ENCODE measurements at places on chromosomes 2 and 18.

DNA sequence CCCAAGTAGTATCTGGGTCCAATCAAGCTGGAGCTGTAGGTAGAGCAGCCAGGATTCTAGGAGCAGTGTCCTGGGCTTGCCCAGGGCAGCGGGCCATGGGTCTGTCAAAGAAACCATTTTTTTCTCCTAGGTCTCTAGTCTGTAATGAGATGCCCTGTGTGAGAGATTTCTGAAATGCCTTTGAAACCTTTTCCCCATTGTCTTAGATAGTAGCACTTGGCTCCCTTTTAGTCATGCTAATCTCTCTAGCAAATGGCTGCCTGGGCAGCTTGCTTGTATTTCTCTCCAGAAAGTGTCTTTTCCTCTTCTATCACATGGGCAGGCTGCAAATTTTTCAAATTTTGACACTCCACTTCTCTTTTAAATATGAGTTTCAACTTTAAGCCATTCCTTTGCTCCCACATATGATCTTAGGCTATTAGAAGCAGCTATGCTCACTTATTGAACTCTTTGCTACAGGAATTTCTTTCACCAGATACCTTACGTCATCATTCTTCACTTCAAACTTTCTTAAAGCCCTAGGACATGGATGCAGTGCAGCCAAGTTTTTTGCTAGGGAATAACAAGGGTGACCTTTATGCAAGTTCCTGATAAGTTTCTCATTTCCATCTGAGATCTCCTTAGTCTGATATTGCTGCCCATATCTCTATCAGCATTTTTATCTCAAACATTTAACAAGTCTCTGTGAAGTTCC is 890.2 kb upstream of the VRK2 start:
- DNase-seq: no peak

GRCh38 chr18:11458447-11458846 is 150.9 kb upstream of the SLC35G4 start:
- DNase-seq: no peak

- no peak for DNase-seq
Measured at GRCh38 chr2:238965371-238966071, 117.6 kb downstream of the TWIST2 start.

DNA sequence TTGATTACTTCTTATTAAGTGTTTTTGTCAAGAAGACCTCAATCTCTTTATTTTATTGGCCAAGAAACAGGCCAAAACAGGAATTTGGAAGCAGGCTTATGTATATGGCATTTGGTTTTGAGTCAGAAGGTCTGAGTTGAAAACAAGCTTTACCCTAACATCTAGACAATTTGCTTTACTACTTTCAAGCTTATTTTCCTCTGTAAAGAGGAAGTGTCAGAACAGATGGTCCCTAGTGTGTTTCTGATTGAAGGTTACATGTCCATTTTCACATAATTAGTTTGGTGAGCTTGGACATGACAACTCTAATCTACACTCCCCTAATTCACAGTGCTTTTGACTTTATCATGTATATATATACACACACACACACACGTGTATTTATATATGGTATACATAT is 19.8 kb upstream of the MAP4K4 start:
- DNase-seq: no peak

DNA sequence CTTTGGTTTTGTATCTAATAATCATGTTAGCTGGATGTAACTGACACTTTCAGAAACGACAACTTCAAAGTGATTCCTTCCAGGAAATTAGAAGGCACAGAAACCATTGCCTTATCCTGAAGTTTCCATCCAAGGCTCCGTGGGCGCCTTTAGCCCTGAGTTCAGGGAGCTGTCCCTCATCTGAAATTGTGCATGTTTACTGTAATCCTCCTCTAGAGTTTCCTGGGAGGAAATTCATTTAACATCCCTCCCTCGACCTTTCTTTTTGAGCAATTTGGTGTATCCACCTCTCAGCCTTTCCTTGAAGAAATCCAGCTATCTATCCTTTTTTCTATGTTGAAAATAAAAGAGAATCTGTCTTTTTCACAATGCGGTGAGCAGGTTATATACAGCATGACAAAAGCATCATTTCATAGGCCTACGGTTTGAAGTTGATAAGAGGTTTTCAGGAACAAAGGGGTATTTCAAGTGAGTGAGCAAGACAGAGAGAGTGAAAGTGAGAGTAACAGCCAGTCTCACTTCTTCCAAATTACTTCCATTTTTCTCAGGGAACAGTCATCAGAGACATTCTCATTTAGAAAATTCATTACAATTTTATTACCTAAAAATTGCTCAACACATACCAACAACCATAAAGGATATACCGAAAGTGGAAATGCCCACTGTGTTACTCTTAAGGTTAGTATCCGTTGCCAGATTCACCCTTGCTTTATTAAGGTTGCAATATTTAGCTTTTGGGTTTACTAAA is 167.3 kb downstream of the MREG start:
- no peak for DNase-seq

GRCh38 chr2:20198001-20198400 is 26.9 kb downstream of the SDC1 start:
- no peak for DNase-seq

GRCh38 chr2:140057928-140058327 is 1277.7 kb upstream of the NXPH2 start:
- DNase-seq: no peak

DNA sequence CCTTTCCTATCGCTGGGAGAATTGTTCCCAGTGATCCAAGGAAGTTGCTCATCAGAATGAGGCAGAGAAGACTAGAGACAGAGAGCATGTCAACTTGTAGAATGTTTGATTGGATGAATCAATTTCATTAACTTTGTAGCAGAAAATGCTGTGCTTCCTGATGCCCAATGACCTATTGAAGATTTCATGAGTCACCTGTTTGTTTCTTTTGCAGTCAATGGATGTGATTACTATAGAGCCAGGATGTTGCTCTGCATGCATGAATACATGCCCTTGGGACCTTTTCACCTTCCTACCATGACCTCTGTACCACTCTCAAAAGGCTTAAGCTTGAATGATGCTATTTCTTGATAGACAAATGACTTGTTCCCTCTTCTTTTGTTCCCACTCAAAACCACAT is 23.3 kb downstream of the SCG2 start:
- no peak for DNase-seq

GRCh38 chr2:118309257-118309945 is 221.1 kb downstream of the INSIG2 start:
- DNase-seq: no peak

DNA sequence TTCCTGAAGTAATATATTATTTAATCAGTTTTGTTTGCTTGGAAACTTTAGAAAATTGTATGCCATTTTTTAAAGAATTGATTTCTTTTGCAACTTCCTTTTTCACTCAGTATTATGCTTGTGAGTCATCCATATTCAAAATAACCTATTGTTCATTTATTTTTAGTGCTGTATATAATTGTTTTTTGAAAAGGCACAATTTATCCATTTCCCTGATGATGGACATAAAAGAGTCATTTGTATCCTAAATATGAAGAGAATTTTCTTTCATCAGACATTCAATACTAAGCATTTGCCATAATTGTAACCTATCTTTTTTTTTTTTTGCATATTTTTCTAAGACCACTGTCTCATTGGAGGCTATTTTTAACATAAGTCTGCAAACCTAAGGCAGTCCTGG is 134.1 kb upstream of the SERPINE2 start:
- DNase-seq: no peak

- DNase-seq: no peak
Measured at GRCh38 chr2:222050981-222051380, 247.8 kb downstream of the PAX3 start.

DNA sequence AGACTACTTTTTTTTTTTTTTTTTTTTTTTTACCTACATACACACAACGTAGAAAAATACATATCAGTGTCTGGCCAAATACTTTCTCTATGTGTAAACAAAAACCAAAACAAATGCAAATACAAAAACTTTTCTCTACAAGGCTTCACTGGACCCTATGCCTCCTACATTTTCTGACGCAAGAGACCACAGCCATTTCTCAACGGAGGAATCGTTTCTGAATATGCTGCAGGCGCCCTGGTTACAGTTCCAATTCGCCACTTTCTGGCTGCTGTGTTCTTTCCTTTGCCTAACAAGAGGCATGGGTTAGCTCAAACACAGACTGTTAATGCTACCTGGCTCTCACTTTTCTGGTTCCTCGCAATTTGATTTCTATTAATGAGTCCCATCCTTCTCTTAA is 96.4 kb downstream of the EPB41L3 start:
- no peak for DNase-seq

DNA sequence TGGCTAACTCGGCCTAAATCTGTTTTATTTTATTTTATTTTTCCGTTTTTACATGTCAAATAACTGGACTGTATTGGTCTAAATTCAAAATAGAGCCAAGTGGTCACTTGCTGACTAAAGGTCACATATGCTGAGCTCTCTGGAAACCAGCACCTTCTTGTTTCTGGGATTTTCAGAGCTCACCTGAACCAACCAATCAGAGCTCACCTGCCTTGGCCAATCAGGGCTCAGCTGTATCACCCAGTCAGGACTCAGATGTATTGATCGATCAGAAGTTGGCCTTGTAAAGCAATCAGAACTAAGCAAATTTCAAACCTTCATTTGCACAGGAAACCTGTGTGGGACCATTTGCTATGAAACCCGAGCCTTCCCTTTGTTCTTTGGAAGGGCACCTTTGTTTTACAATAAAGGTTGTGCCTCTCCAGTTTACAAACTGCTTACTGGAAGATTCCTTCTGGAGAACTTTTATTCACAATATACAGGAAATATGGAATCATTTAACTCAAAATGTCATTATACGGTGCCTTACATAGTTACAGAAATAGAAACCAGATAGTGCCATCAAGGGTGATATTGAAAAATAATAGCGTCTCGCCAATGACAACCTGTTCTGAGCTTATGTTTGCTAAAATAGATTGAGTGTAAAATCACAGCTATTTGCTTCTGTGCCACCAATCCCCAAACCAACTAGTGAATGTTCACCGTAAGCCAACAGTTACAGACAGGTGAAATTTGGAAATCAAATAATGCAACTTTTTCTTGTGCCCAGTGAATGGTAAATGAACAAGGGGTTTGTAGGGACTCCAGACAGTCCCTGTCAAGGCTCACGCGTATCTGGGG is 17.3 kb upstream of the PSD4 start:
- no peak for DNase-seq

DNA sequence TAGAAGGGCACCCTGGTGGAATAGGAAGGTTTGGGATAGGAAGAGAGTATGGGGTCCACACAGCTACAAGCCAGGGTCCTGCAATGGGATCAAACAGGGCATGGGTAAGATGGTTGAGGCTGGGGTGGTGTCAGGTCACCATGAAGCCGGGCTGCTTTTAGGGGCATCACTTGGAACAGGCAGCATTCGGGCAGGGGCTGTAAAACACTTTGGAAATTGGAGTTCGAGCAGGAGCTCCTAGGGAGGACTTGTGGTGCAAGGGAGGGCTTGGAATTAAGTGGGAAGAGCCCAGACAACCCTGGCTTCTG is 47.1 kb upstream of the PLB1 start:
- DNase-seq: no peak

Data from fibroblast of skin of left biceps (primary cell).